ENCODE measurements at places on chromosomes 5 and 9.

GRCh38 chr5:175696139-175696854 lies 38.4 kb downstream of the HRH2 start:
- peak; percentile 85 for DNase-seq

DNA sequence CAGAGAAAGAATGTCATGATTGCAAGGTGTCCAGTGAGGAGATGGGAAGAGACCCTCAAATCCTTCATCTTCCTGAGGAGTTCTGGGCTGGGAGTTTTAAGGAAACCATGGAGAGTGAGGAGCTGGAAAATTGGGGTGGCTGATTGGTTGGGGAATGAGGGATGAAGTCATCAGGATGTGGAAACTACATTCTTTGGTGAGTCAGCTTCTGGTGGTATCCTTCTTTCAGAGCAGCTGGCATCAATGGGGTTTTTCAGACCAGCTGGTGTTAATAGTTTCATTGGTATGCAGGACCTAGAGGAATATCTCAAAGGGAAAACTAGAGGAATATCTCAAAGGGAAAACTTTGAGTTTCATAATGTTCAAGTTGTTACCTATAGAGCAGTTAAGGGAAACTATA lies 45.2 kb downstream of the RNF180 start:
- no peak for DNase-seq

- no peak for DNase-seq
Measured at GRCh38 chr9:16664211-16664610, 206.3 kb downstream of the BNC2 start.

GRCh38 chr5:12284604-12285003 lies 380.4 kb upstream of the CTNND2 start:
- no peak for DNase-seq

DNA sequence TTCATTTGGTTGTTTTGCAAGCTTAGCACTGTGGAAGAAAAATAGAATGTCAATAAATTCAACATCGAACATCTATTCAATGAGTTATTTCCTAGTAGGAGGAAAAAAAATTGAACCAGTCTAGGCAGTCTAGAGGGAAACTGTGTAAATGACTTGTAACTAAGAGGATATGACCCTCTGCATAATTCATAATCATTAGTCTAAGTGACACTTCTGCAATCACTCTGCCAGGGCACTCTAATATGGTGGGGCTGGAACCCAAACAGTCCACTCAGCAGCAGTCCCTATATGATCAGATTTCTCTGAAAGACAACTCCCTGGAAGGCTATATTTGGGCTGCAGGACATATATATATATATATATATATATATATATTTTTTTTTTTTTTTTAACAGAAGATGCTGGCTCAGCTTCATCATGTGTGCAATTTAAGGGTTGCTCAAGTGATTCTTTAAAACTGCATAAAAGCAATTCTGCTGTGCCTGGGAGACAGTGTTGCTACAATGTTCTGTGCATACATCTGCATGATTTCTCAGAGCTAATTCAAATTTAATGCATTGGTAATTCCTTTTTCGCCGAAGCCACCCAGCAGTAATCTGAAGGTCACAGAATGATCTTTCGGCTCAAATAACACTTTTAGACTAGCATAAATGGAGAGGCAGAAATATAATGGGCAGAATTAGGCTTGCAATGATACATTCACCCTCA lies 482.1 kb upstream of the ZNF608 start:
- DNase-seq = no peak

DNA sequence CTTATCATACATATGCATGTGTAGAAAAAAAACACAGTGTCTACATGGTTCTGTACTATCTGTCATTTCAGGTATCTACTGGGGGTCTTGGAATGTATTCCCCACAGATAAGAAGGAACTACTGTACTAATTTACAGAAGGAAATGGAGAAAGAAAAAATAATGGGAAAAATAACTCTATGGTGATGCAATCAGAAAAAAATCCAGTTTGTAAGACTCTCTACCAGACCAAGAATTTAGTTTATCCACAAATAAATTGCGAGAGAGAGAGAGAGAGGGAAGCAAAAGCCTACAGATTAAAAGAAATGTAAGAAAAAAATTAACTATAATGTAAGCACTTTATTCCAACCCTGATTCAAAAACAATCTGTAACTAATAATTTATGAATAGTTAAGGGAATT lies 708.6 kb upstream of the ZNF608 start:
- no peak for DNase-seq

DNA sequence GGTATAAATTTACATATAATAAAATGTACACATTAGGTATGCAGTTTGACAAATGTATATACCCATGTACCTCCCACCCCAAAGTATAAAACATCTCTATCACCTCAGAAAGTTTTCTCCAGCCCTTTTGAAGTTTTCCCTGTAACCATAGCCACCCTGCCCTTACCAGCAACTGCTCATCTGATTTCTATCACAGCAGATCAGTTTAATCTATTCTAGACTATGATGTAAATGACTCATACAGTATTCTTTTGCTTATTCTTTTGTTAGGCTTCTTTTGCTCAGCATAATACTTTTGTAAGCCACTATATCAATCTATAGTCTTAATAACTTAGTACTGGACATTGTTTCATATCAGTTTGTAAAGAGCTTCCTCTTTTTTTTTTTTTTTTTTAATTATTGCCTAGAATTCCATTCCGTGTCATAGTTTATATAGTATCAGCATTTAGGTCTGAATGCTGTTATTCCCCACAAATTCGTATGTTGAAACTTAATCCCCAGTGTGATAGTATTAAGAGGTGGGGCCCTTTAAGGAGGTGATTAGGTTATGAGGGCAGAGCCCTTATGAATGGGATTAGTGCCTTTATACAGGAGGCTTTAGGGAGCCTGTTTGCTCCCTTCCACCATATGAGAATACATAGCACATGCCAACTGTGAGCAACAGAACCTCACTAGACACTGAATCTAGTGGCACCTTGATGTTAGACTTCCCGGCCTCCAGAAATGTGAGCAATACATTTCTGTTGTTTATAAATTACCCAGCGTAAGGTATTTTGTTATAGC lies 20.3 kb downstream of the MELK start:
- DNase-seq = no peak

DNA sequence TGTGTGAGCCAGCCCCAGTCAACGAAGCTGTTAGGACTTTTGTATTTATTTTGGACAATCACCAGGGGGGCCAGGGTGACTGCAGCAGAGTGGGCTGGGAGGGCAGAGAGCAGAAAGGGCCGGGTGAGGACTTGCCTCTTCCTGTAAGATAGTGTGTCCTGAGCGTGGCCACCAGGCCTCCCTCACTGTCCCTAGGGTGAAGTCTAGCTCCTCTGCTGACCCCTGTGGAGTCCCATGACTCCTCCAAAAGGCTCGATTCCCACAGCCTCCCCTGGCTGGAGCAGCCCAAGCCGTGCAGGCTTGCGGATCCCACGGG lies 147.8 kb downstream of the RXRA start:
- DNase-seq = no peak

GRCh38 chr5:61455179-61456006 lies 123.3 kb downstream of the ZSWIM6 start:
- no peak for DNase-seq

DNA sequence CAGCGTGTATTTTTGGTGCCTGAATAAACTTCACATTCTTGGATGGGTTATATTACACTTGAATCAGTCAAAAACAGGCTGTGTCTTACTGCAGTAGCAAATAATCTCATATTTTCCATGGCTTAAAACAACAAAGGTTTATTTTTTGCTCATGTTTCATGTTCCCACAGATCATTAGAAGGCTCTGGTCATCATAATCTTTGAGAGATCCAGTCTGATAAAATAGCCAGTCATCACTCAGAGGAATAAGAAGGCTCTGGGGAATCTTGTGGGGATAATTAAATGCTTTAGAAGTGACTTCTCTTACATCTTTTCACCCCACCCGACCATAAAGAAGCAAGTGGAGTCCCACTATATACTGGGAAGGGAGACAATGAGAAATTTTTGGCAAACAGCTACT lies 417.7 kb downstream of the PSAT1 start:
- DNase-seq = no peak

DNA sequence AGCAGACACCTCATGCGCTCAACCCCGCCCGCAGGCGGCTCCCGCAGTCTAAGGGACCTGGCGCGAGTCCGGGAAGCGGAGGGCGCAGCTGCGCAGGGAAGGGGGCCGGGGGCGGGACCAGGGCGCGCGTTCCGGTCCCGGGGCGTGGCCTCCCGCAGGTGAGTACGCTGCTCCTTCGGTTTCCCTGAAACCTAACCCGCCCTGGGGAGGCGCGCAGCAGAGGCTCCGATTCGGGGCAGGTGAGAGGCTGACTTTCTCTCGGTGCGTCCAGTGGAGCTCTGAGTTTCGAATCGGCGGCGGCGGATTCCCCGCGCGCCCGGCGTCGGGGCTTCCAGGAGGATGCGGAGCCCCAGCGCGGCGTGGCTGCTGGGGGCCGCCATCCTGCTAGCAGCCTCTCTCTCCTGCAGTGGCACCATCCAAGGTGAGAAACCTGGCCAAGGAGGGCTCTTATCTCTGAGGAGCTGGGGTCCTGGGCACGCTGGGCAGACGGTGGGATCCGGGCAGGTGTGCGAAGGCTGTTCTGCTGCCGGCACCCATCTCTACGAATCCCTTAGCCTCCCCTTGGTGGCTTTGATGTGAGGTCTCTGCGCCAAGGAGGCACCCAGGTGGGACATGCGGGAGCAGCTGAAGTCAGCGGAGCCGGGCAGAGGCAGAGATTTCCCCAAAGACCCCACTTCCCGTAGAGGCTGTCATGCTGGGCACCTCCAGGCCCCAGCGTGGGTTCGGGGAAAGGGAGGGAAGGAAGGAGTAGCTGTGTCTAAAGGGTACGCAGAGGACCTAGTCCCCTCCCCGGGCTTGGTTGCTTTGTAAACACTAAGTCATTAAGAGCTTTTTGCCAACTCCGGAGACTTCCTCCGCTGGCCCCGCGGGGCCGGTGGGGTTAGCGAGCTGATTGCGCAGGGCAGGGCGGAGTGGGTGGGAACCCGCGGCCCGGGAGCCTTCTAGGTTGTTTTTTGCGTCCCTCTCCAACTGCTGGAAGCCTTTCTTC lies at the start of gene F2RL1:
TSS of gene F2RL1 (plus strand) at position 187 of the 988 bp plus-strand sequence. CDS start at position 340, 153 bp downstream.
- peak; percentile 76 for DNase-seq

DNA sequence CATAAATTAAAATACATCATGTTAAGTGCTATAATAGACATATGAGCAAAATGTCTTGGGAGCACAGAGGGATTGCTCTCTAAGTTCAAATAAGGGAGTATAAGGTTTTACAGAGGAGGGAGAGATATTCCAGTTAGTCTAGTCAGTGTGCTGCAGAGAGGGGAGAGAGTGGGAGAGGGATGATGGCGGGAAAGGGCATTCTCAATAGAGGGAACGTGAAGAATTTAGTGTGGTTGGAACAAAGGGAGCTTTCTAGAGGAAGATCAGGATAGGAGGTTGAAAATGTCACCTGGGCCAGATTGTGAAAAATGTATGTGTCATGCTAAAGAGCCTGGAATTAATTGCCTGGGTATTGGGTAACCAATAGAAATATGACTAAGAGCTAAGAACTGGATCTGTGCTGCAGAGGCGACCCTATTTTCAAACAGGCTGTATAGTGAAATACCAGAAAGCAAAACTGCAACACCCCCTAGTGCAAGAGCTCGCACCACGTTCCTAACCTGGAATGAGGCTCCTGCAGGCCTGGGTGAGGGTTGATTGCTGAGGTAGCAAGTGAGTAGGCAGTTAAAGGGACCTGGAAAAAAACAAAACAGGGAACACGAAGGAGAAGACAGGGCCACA lies 791.8 kb upstream of the C9orf72 start:
- no peak for DNase-seq

DNA sequence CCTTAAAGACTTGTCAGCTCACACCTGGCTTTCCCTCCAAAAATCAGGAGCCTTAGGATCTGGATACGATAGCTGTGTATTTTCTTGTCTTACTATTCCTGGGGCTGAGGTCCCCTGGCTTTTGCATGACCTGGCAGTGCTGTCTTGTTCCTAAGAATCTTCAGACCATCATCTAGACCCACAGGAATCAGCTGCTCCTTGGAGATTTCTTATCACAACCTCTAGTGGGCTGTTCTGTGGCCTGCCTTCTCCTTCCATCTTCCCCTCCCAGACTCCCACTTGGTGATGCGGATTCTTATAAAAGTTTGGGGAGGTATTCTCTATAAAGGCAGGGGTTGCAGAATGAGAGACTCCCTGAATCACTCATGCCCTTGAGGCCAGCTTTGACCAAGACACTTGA lies 21.4 kb downstream of the LCP2 start:
- DNase-seq = no peak

GRCh38 chr5:26856238-26856637 lies 182.1 kb downstream of the CDH9 start:
- no peak for DNase-seq

GRCh38 chr5:23164971-23165370 lies 311.8 kb upstream of the CDH12 start:
- DNase-seq = no peak

DNA sequence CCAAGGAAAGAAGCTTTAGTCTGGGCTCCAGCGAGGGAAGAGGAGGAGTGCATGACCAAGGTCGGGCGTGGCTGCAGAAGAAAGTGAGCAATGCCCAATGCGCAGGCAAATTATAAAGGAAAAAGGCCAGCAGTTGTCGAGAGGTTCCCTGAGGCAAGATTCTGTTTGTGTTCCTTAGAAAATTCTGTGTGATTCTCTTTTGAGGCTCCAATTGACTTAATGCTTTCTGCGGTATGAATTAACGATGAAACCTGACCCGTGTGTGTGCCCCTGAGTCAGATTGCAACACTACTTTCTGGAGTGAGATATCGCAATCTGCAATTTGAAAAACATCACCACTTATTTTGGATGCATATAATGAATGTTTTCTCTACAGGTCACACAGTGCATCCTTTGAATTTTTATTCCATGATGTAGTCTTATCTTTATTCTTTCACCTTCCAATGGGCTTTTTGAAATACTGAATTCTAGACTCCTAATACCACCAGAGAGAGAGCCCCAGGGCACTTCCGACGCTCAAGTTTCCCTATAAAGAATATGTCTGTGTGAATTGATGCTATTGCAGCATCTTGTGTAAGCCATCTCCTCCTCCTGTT lies 117.9 kb upstream of the IL6ST start:
- no peak for DNase-seq

GRCh38 chr9:132589148-132590036 lies 7.0 kb downstream of the BARHL1 start:
- no peak for DNase-seq

DNA sequence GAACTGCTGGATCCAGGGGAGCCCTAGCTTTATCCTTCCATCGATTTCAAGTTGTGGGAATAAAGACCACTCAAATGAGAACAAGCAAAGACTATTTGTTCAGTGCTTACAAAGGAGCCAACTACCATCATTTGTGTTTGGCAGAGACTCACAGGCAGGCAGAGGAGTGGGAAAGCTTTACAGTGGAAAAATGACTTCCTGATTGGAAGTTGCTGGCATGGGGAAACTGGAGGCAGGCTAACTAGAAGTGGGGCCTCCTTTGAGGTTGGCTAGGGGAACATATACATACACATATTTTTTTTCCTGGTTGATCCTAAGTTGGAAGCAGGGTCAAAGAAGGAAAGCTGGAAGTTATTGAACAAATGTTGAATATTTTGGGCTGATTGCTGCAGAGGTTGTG lies 121.7 kb downstream of the ACTBL2 start:
- no peak for DNase-seq

- DNase-seq = no peak
Measured at GRCh38 chr9:18190671-18191374, 283.1 kb upstream of the ADAMTSL1 start.

- no peak for DNase-seq
Measured at GRCh38 chr5:78735834-78736463, 87.4 kb upstream of the LHFPL2 start.
